Stimulated activated CD8-positive, alpha-beta memory T cell treated with anti-CD3 and anti-CD28 coated beads, Interleukin-4, amount 100 ng/mL, for 1 hour (primary cell): ENCODE measurements at places on chromosomes 5 and 9.

GRCh38 chr9:117073539-117074341, 341.1 kb downstream of the ASTN2 start:
- DNase-seq = no peak

- no peak for DNase-seq
These were observed 10.0 kb downstream of the SPINK4 start for GRCh38 chr9:33249983-33250382.

- no peak for DNase-seq
These were observed 84.2 kb upstream of the TNC start for GRCh38 chr9:115202181-115202580.

- no peak for DNase-seq
These were observed 42.5 kb downstream of the PRRC2B start for GRCh38 chr9:131436376-131436775.

DNA sequence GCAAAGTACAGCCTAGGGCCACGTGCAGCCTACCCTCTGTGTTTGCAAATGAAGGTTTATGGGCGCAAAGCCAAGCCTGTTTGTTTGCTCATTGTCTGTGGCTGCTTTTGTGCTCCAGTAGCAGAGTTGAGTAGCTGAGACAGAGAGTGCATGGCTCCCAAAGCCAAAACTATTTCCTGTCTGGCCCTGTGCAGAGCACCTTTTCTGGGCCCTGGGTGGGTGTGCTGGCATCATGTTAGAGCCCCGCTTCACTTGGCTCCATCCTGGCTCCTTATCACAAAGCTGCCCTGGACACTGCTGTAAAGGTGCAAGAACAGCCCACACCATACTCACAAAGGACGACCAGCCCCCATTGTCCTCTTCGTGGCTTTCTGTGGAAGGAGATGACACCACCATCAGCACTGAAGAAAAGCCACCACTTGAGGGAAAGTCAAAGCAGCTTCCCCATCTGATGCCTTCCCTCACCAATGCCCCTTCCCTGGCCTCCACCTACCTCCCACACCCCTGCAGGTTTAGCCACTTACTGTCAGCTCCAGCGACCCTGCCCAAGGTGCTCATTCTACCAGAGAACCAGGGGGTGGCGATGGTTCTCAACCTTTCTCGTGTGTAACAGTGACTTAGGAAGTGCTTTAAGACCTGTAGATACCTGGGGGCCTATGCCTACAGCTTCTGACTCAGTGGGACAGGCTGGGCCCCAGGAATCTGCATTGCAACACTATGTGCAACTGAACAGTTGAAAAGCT, 23.4 kb downstream of the LCP2 start:
- DNase-seq = no peak

GRCh38 chr5:164356790-164357189, 851.4 kb downstream of the MAT2B start:
- no peak for DNase-seq

- no peak for DNase-seq
These were observed 5.4 kb downstream of the KCNV2 start for GRCh38 chr9:2722715-2723114.

GRCh38 chr9:134187110-134187531, 22.8 kb upstream of the RNU6ATAC start:
- no peak for DNase-seq

- no peak for DNase-seq
These were observed 525.9 kb upstream of the CLINT1 start for GRCh38 chr5:158384535-158385481.

GRCh38 chr5:96957254-96958049, 21.6 kb downstream of the LNPEP start:
- no peak for DNase-seq

DNA sequence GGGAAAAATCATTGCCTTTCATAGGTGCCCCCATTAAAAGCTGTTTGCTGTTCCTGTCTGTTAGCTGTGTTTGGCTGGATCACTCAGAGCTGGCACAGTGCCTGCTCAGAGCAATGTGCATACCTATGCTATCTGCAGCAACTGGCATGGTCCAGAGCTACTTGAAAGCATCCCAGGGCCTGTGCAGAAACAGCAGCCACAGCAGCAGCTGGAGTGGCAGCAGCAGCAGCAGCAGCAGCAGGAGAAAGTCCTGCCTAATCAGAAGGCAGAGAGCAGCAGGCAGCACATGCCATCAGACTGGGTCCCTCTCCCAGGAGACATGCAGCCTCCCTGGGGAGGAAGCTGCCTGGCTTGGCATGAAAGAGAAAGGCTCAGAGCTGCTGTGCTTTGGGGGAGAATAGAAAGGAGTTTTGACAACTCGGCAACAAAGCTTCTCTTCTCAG, 243.8 kb upstream of the WWC1 start:
- DNase-seq = no peak

GRCh38 chr5:179577286-179577960, 27.1 kb downstream of the RUFY1 start:
- DNase-seq = no peak

DNA sequence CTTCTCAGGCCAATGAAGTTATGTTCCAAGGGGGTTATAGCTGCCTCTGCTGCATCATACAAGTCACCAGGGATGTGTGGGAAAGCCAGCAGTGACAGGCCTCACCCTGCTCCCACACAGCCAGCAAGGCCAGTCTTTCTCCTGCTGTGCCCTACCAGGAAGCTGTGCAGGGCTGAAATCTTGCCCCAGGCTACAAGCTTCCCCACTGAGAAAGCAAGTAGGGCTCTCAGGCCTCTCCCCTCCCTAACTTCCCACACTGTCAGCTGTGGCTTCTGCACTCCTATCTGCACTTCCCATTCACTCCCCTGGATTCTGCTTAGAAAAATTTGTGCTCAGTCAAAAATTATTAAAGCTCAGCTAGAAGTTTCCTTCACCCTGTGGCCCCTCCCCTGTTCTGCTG, 611.2 kb upstream of the ZNF608 start:
- no peak for DNase-seq

DNA sequence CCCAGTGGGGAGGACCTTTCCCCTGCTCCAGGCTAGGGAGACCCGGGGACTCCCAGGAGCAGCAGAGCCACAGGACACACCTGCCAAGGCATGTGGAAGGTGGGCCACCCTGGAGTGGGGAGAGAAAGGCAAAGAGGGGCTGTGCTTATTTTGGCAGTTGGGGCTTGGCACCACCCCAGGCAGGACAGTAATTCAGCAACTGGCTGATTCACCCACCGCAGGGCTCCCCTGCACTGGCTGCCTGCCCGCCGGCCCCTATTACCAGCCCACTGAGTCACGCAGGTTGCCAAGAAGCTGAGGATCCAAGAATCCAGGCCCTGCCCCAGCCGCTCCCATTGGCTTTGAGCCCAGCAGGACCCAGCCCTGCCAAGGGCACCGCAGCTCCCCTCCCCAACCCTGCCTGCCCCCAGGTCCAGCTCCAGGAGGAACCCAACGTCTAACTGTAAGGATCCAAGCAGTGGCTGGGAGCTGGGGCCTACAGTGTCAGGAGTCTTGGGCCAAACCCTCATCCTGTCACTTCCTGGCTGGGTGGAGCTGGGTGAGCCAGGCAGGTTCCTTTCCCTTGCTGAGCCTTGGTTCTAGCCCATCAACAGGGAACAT, 14.2 kb upstream of the RALGDS start:
- no peak for DNase-seq

DNA sequence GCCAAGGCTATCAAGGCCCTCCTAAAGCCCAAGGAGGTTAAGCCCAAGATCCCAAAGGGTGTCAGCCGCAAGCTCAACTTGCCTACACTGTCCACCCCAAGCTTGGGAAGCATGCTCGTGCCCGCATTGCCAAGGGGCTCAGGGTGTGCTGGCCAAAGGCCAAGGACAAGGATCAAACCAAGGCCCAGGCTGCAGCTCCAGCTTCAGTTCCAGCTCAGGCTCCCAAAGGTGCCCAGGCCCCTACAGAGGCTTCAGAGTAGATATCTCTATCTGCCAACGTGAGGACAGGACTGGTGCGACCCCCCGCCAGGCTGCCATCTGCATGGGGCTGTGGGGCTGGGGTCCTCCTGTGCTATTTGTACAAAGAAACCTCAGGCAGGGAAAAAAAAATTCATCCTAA, 3.3 kb downstream of the HOMER1 start:
- no peak for DNase-seq

DNA sequence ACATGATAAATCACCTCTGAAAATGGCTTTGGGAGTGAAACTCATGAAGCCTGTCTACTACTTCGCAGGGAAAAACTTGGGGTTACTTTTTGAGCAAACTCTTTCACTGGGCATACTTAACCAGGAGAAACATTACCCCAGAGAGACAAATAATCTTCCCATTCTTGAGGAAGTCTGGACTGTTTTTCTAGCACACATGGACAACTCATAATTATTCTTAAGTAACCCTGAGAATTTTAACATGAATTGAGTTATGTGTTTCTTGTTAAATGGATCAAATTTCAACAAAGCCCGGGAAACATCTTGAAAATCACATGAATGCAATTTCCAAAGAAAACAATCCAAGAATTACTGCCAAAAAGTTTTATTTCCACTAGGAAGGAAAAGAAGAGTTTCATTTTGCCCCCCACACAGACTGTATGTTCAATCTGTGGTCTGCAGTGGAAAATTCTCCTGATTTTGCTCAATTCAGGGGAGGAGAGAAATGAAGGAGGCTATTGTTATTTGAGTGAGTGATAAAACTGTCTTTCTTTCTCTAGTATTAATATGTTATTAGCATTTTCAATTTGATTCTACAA, 564.8 kb upstream of the CLINT1 start:
- DNase-seq = no peak

- no peak for DNase-seq
These were observed 259.4 kb upstream of the CCNG1 start for GRCh38 chr5:163177971-163178370.

- no peak for DNase-seq
These were observed 1.9 kb downstream of the ABO start for GRCh38 chr9:133273098-133273497.

GRCh38 chr9:136400038-136400834, at the start of gene SNAPC4:
Gene SNAPC4, minus strand, starts transcription at chr9:136400170. Its CDS starts 1,742 bp downstream, at chr9:136398428.
- DNase-seq = peak; percentile 74

DNA sequence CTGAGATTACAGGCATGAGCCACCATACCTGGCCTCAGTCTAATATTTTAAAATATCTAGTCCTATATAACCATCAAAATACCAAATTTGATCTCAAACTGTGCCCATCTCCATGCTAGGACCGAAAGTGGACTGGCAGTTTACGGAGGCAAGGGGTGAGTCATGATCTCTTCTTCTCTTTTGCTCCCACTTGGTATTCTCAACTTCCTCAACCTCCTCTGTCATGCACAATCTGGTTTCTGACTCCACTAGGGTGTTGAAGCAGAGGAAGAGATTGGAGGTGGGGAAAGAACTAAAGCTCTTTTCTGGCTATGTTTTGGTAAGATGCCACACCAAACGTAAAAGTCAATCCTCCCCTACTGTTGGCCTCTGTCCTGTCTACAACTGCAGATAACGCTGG, 55.9 kb upstream of the CEMIP2 start:
- no peak for DNase-seq

GRCh38 chr5:147675168-147675567, 107.4 kb downstream of the JAKMIP2 start:
- no peak for DNase-seq

DNA sequence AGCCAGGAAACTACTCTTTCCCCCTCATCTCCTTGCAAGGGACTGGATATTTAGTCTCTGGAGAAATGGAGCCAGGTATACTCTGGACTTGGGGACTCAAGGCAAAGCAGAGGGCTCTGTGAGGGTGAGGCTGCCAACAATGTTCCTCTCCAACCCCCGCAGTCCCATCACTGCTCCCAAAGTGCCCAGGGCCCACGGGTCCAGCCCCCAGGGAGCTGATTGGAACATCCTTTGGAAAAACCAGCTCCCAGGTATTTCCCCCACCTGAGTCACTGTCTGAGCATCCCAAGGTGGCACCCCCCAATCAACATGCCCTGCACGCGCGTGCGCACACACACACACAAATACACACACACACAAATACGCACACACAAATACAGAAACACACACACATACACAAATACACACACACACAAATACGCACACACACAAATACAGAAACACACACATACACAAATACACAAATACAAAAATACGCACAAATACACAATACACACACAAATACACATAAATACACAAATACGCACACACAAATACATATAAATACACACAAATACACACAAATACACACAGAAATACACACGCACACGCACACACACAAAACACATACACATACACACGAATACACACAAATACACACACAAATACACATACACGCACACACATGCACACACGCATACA, 137.4 kb downstream of the DAB2IP start:
- DNase-seq = no peak

- no peak for DNase-seq
These were observed 262.9 kb downstream of the DIRAS2 start for GRCh38 chr9:90379771-90380170.

- DNase-seq = no peak
These were observed 120.2 kb upstream of the CCDC152 start for GRCh38 chr5:42636425-42636824.

DNA sequence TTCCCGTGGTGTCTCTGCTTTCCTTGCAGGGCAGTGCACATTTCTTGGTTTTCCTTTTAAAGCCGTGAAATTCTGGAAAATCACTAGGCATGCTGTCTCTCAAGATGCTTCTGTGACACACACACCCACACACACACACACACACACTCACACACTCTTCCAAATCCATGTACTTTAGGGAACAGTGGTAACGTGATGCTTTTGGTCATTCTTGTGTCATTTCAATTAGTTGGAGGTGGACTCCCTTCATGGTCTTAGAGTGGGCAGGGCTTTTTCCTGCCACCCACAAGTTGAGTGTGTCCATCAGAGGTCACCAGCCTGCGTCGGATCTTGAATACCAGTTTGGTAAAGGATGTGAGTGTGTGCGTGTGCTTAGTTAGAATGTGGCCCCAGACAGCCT, 64.4 kb downstream of the DMRT1 start:
- DNase-seq = no peak

DNA sequence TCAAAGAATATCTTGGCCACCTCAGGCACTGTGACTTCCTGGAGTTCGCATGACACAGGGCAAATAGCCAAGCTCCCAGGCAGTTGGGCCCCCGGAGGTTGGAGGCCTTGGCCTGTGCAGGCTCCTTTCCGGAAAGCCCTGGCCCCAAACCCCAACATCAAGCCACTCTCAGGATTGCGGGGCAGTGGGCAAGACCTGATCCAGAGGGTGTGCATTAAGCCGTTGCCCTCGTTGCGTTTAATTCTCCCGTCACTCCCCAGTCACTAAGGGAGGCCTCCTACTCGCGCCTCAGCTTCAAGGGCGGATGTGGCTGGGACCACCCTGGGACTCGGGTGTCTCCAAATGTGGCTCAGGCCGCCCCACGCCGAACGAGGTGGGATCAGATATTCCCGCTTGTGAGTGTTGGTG, 60.1 kb downstream of the TMEM174 start:
- DNase-seq = no peak

GRCh38 chr9:16532681-16533450, 337.6 kb downstream of the BNC2 start:
- no peak for DNase-seq

DNA sequence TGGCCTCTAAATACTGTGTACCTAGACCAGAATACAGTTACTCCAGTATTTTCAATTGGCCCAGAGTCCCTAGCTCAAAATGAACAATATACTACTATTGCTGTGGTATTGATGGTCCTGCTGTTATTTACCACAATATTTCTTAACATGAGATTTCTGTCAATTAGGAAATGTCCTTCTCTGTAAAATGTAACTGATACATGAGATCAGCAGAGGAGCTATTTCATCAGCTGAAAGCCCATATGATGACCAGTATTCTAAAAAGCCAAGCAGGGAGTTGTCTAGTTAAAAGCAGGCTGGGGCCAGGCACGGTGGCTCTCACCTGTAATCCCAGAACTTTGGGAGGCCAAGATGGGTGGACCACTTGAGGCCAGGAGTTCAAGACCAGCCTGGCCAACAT, 187.7 kb upstream of the PTGER4 start:
- no peak for DNase-seq
